Brain pericyte (primary cell): ENCODE measurements at places on chromosomes 13 and 19.

GRCh38 chr19:58007285-58007684 is 4.7 kb upstream of the ZNF606 start:
- DNase-seq, result no peak

GRCh38 chr19:38634757-38635482 is 12.5 kb upstream of the ACTN4 start:
- no peak for DNase-seq

- DNase-seq, result peak; percentile 26
Observed at GRCh38 chr19:52689843-52690368, 44.9 kb downstream of the ZNF611 start.

DNA sequence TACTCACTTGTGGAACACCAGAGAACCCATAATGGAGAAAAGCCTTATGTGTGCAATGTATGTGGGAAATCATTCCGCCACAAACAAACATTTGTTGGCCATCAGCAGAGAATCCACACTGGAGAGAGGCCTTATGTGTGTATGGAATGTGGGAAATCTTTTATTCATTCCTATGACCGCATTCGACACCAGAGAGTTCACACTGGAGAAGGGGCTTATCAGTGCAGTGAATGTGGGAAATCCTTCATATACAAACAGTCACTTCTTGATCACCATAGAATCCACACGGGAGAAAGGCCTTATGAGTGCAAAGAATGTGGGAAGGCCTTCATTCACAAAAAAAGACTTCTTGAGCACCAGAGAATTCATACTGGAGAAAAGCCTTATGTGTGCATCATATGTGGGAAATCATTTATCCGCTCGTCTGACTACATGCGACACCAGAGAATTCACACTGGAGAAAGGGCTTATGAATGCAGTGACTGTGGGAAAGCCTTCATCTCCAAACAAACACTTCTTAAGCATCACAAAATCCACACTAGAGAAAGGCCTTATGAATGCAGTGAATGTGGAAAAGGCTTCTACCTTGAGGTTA is 10.9 kb downstream of the ZNF549 start:
- no peak for DNase-seq

- DNase-seq, result no peak
Observed at GRCh38 chr19:2275588-2276428, 6.2 kb downstream of the PEAK3 start.

DNA sequence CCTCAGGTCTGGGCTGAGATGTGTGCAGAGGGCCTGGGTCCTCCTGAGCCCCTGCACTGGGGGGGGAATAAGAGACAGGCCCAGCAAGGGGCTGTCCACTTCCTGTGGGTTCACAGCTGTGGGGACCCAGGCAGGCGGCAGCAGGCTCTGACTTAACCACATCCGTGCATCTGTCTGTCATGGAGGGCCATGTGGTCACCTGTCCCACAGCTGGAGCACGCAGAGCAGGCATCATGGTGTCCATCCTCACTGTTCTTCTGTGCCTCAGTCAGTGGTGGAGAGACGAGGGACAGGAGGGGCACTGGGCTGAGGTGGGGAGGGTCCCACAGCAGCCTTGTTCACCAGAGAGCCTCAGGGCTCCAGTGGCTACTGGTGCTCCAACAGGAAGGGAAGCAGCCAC is 16.3 kb upstream of the KIR3DL3 start:
- no peak for DNase-seq

- no peak for DNase-seq
Observed at GRCh38 chr19:45100846-45101252, 7.9 kb downstream of the PPP1R37 start.
